CD14-positive monocyte (primary cell): ENCODE measurements at places on chromosomes 11 and 22.

DNA sequence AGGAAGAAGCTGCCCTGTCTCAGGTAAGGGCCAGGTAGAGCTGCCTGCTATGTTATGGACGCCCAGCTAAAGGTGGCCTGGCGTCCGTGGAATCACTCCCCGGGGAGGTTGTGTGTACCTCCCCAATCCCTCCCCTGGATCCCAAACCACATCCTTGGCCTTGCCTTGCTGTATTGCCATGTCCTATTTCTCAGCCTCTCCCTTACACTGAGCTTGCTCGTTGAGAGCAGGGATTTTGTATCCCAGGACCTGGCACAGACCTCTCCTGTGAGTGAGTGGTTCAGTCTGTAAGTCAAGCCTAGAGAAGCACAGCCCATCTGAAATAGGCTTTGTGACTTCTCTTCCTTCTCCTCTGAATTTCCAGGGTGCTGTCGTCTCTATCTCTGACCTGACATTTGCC is 53.9 kb downstream of the TRAF6 start:
- DNase-seq = no peak

DNA sequence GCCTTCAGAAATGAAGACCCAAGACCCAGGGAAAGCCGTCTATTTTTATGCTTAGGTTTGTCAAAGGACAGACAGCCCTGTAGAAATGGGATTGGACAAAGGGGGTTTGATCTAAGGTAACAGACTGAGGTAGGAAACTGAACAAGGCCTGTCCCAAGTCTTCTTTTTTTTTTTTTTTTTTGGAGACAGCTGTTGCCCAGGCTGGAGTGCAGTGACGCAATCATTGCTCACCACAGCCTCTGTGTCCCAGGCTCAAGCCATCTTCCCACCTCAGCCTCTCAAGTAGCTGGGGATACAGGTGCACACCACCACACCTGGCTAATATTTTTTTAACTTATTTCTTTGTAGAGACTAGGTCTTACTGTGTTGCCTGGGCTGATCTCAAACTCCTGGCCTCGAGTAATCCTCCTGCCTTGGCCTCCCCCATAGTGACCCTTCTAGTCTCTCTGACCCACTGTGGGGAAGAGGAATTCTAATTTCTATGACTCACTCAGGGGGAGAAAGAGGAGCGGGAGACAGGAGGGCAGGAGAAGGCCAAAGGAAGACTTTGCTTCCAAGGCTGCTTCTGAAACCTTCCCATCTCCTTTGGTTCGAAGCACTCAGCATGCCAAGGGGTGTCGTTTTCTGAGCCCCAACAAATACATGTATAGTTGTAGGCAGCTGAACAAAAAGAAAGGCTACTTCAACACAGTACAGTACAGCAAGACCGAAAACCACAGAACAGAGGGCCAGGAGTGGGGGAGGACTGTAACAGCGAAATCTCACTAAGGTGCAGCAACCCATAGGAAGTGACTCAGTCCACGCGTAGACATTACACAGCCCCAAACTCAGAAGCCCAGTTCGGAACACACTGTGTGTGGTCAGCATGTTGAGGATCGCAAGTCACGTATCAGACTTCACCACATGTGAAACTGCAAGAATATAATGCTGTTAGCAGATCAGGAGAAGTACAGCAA is 872 bp downstream of the TMA7B start:
- peak; percentile 91 for DNase-seq

DNA sequence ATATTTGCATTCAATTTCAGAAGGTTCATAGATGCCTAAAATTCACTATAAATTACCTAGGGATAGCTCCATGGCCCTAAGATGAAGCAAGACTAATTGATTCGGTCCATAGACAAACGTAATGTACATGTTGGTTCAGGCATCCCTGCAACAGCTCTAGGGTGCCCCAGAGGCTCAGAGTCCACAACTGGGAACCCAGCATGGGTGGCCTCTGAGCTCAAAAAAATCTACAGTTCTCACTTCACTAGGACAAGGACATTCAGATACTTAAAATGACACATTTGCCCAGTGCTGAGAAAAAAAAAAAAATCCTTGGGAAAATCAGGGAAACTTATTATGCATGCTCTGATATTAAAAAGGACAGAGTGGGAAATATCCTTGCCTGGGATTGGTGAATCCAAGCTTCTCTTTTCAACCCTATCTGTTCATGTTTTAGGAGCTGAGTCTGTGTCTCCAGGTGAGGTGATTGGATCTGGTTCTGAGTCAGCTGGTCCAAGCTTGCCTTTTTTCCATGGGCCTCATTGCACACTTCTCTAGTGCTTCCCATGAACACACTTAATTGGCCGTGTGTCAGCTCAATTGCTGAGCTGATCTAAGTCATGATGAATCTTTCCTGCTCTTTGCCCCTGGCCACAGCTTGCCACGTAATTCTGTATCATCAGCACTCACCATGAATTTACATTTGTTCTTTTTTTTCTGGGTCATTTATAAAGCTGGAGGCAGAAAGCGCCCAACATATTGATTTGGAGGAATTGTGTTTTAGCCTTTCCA is 116.3 kb upstream of the RCN1 start:
- no peak for DNase-seq

GRCh38 chr11:6604081-6604626 is 580 bp downstream of the ILK start:
- peak; percentile 26 for DNase-seq

- DNase-seq = no peak
Observed at GRCh38 chr11:134047586-134047999, 21.3 kb upstream of the JAM3 start.

DNA sequence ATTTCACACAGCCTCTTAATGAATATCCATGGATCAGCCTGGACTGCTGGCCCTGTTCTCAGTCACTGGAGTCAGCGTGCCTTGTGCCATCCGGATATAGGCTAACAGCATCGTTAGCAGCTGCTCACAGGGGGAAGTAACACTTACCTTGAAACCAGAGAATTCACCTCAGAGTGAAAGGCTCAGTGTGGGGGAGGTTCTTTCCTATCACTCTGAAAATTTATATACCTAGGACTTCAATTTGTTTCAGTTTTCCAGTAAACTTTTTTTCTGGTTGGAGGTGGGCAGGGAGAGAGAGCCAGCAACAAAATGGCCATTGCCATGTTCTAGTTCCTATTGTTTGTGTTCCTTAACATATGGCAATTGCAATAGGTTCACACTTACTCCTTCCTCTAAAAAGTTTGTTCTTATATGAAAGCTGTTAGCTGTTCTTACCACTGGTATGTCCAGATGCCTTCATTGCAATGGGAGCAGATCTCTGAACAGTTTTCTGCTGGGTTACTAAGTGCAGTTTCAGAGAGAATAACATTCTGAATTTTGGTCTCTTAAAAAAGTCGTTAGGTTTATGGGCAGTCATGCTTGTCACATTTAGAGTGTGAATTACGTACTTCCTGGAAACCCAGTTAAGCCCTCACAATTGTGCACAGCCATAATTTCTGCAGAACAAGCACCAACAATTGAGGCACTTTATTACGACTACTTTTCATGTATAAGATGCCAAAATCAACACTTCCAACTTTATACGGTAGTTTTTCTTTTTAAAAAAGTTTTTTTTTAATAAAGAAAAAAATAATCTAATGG is 247.6 kb downstream of the CADM1 start:
- DNase-seq = no peak

DNA sequence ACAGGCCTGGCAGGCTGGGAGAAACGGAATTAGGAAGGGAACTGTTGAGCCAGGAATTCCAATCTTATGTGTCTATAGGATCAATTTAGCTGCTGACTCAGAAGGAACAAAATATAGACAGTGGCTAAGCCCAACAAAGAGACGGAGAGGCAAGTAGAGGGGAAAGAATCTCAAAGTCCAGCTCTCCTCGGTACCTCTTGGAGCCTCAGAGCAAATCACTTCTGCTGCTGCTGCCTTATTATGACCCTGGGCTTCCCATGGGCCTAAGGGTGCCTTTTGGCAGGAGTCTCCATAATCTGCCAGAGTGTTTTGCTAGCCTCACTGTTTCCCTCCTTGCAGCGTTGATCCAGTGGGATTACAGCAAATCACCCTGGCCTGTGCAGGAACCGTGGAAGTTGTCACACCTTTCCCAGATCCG is 31.7 kb downstream of the PAX6 start:
- no peak for DNase-seq

GRCh38 chr11:86575927-86576326 is 96.5 kb downstream of the ME3 start:
- no peak for DNase-seq

DNA sequence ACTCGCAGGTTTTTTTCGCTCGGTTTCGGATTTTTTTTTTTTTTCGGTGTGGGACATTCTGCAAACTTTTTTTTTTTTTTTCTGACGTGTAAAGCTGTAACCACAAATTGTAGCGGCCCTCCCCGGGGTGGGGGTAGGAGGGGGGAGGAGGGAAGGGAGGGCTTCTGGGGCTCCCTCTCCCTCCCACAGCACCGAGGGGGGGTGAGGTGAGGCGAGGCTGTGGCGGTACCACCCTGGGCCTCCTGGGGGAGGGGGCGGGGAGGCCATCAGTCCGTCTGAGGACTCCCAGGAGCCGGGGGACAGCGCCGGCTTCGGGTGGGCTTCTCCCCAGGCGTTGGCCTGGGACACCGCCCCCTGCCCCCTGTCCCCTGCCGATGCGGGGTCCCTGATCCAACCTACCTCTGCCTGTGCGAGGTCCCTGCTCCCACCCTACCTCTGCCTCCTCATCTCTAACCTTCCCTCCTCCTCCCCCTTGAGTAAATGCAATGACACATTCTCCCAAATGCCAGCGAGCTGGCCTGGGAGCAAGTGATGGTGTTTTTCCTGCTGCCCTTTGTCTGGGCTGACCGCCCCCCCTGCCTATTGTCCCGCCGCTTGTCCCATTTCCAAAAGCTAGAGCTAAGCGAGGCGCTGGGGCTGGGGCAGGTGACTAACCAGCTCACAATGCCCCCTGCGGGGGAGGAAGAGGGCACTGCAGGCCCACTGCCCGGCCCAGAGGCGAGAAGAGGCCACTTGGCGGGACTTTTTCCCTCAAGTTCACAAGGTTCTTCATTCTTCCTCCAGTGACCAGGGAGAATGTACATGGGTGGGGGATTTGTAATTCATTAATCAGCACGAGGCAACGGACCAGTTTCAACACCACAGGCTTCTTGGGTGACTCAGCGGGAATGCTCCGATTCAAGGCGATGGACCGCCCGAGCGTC is 511 bp upstream of the CLCF1 start:
- DNase-seq = peak; percentile 91

DNA sequence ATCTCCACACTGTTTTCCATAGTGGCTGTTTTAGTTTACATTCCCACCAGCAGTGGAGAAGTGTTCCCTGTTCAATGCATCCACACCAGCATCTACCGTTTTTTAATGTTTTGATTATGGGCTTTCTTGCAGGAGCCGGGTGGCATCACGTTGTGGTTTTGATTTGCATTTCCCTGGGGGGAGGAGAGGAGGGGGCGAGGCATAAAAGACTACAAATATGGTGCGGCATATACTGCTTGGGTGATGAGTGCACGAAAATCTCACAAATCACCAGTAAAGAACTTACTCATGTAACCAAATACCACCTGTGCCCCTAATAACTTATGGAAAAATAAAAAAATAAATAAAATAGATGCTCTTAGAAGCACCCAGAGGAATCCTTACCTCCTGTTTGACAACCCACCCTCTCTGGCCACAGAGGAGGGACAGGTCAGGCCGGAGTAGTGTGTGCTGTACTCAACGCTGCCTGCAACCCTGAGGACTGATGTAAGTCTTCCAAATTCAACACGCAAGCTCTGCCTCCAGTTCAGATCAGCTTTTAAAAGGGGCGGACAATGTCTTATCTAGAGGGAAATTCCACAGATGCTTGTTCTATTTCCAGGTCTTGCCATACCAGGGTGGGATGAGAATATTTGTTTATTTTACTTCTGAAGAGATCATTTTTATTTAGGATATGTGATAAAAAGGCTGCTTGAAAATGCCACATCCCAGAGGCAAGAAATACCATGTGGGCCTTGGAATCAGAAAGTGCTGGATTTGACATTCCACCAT is 329.6 kb upstream of the B3GAT1 start:
- DNase-seq = no peak

GRCh38 chr11:10856689-10857458 is 979 bp downstream of the ZBED5 start:
- peak; percentile 43 for DNase-seq

DNA sequence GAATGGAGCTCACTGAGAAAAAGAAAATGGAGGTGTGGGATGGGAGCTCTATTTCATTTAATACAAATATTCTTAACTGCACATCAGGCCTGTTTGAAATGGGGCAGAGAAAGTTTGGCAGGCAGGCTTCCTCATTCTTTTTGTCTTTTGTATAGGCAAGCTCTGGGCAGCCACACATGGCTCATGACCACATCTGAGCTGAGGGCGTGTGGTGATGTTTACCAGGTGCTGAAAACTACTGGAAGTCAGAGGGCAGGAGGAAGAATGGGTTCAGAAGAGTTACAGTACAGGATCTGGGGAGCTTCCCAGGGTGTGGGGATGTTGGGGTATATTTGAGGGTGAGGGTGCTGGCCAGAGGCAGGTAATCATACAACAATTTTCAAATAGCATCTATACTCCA is 66.3 kb upstream of the NAV2 start:
- DNase-seq = no peak

- DNase-seq = no peak
Observed at GRCh38 chr11:114063149-114063828, 3.8 kb downstream of the ZBTB16 start.

- DNase-seq = no peak
Observed at GRCh38 chr11:131762346-131763110, 392.1 kb downstream of the NTM start.

DNA sequence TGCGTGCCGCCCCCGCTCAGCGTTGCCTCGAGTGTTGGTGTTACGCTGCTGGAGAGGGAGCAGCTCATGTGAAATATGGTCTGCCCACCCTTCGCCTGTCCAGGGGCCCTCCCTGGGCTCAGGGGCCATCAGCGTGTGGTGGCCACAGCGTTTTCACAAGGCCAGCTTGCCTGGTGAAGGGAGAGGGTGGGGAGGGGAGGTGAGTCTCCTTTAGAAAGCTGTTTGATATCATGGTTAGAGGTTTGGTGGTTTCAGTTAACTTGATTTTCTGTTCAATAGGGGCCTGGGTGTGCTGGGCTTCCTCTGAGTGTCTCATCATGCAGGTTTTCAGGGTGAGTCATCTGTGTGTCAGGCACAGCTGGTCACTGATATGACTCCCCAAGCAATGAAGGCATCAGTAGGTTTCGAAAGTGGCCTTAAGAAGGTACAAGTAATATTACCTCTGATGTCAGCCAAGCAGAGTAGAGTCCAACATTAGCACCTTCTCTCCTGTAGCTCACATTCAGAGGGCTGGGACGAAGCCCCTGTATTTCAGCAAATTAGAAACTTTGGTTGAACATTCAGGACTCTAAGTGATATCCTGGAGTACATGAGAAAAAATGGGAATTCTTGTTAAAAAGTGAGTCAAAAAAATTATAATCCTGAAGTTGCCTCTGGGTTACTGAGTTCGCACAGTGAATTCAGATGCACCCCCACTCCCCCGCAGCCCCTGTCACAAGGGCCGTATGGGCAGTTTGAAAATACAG is 172.5 kb downstream of the TBC1D22A start:
- DNase-seq = peak; percentile 34

- no peak for DNase-seq
Observed at GRCh38 chr11:15119826-15120225, 5.1 kb downstream of the INSC start.

- no peak for DNase-seq
Observed at GRCh38 chr11:88555018-88555828, 217.7 kb upstream of the CTSC start.
